Stimulated activated CD8-positive, alpha-beta memory T cell treated with anti-CD3 and anti-CD28 coated beads, Interleukin-4, amount 100 ng/mL, for 24 hours (primary cell): ENCODE measurements at places on chromosomes 4 and X.

GRCh38 chr4:137363496-137363895, 168.8 kb downstream of the PCDH18 start:
- DNase-seq: no peak

DNA sequence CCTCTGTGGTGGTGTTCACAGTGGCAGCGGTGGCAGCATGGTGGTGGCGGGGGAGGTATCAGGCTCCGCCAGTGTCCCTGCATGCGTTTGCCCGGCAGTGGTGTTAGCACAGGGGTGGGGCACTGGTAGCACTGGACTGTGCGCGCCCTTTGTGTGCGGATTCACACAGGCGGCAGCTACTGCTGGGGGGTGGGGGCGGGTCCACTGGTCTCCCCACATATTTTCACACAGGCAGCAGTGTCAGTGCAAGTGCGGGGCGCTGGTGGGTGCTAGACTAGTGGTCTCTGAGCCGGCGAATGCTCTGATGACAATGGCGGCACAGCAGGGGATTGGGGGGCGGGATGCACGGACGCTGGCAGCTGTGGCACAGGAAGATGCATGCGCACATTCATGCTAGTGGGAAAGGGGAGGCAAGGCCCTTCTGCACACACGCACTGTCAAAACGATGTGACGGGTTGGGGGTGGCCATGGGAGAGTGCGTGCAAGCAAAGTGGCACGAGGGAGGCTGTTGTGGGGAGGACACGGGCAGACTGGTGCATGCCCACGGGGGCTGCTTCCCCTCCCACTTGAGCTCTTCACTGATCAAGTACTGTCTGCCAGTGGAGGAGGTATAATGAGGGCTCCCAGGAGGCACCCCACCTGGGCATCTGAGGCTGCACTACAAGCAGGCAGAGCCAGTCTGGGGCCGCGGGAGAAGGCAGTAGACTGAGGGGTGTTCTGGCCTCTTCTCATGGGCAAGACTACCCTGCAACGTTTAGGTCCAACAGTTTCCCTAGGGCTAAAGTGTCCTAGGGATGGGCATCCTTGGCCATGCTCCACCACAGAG, 53.0 kb downstream of the POF1B start:
- no peak for DNase-seq

- DNase-seq: no peak
Measured at GRCh38 chr4:80568891-80569290, 233.4 kb downstream of the CFAP299 start.

DNA sequence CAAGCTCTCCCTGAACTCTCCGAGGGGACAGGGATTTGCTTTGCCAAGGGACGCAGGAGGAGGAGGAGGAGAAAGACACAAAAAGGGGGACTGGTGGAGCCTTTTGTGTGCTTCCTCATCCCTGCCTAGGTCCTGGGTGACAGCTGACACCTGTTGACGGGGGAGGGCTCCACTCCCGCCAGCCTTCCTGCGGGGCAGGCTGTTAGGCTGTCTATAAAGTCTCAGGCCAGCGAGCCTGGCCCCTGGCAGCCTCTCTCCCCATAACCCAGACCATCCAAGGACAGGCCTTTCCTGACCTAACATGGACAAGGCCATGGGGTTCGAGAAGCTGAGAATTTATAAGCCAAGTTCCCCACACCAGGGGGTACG, 832 bp upstream of the EVC2 start:
- DNase-seq: no peak

DNA sequence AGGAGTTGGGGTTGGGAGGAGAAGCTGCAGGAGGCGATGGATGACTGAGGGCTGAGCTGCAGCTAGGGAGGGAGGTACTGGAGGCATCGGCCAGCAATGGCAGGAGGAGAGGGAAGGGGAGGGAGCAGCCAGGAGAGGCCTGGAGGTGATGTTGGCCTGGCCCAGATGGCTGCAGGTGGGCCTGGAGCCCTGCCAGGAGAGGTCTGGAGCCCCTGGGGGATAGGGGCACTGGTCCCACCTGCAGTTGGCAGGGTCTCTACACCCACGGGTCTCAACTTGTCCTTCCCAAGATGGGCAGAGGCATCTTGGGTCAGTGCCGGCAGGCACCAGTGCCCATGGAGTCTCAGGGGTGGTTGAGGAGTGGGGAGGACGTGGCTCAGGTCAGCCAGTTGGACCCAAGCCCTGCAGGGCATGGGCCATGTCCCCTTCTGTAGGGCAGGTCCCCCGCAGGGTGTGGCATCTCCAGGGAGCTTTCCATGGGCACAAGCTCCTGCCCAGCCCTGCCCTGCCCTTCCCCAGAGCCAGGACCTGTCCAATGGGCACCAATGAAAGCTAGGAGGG, 2.7 kb upstream of the MXD4 start:
- no peak for DNase-seq
